ENCODE measurements at places on chromosomes 4 and X.

DNA sequence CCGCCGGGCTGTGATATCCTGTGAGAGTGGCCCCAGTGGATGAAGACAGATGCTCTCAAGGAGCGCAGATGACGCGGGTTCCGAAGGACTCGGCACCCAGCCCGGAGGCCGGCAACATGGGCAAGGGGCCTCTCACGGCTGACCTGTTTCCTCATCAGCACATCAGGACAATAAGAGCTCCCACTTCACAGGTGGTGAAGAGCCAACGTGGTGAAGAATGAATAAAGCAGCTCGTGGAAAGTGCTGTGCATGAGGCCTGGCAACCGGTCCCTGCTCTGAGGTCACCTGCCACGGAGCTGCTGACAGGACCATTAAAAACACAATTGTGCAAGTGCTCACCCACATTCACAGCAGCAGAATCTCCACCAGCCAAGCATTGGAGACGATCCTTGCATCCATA is 22.9 kb downstream of the ABLIM2 start:
- DNase-seq, result no peak

GRCh38 chrX:54825716-54826438 is 18.3 kb downstream of the MAGED2 start:
- peak; percentile 41 for DNase-seq

GRCh38 chr4:14749910-14750309 is 252.4 kb upstream of the CPEB2 start:
- peak; percentile 60 for DNase-seq

DNA sequence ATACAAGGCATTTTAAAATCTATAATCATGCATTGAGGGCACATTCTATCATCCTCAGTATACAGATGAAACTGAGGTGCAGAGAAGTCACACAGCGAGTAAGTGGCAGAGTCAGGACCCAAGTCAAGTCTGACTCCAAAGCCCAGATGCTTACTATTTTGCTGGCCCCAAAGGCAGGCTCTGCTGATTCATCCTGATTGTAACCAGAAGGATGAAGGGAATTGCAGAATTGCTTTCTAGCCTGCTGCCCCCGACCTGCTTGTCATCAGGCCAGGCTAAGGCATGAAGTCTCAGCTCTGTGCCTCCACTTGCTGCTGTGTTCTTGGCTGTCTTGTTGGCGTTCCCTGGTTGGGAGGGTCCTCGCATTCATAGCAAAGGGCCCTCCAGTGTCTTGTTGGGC is 62.7 kb downstream of the SLC9A6 start:
- DNase-seq, result peak; percentile 37

DNA sequence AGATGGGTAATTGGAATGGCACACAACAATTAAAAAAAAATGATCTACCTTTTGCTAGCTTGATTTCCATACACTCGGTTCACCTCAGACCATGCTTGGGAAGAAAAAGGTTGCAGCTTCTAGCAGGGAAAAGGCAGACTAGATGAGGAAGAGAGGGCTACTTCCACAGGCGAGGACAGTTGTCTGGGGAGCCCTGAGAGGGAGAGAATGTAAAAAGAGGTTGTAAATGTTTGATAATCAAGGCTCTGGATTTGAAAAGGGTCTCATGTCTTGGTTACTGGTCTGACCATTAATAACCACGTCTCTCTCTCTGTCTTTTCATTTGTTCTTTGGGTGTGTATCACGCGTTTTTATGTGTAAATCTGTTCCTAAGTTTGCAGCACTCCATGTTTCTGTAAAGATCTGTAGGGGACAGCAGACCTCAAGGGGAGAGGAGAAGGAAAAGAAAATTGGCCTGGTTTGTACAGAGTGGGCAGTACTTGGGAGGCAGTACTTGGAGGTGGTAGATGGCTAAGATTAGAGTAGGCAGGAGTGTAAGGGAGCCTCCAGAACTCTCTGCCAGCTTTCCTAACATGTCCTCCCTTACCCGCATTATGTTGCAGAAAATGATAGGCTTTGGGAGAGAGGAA is 750 bp downstream of the ARMCX5 start:
- peak; percentile 19 for DNase-seq

GRCh38 chr4:152679414-152680281 is at the start of gene TMEM154:
TSS of gene TMEM154 (minus strand) at chr4:152679997. CDS start at chr4:152679933, 64 bp downstream.
- DNase-seq, result peak; percentile 67

GRCh38 chr4:150371869-150372268 is 210.1 kb upstream of the MAB21L2 start:
- no peak for DNase-seq

GRCh38 chr4:48162162-48162561 is 28.1 kb upstream of the TXK start:
- peak; percentile 31 for DNase-seq

- peak; percentile 51 for DNase-seq
These were observed 18.4 kb downstream of the CT47B1 start for GRCh38 chrX:120857240-120857639.

GRCh38 chr4:148735432-148736155 is 293.4 kb upstream of the NR3C2 start:
- no peak for DNase-seq

- peak; percentile 1 for DNase-seq
These were observed 378.0 kb upstream of the DMD start for GRCh38 chrX:33589316-33589715.

GRCh38 chr4:124389591-124389990 is 322.9 kb downstream of the ANKRD50 start:
- DNase-seq, result peak; percentile 21

GRCh38 chr4:98930311-98930865 is 1.5 kb upstream of the EIF4E start:
- no peak for DNase-seq

DNA sequence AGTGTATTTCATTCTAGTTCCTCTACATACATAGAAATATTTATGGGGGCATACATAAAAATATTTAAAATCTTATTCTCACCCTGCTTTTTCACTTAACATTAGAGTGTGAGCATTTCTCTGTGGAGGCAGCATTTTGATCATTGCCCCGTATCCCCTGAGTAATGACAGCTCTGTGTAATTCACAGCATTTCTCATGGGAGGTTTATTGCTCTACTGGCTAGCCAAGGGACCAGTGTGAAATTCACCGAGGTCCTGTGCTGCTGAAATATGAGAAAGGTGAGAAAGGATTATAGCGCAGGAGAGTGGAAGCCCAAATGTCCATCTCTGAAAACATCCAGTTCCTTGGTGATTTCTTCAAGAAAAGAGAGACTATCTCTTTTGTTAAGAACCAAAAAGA is 22.9 kb downstream of the PDGFC start:
- no peak for DNase-seq

GRCh38 chr4:10011277-10011676 is 10.0 kb downstream of the SLC2A9 start:
- DNase-seq, result no peak

DNA sequence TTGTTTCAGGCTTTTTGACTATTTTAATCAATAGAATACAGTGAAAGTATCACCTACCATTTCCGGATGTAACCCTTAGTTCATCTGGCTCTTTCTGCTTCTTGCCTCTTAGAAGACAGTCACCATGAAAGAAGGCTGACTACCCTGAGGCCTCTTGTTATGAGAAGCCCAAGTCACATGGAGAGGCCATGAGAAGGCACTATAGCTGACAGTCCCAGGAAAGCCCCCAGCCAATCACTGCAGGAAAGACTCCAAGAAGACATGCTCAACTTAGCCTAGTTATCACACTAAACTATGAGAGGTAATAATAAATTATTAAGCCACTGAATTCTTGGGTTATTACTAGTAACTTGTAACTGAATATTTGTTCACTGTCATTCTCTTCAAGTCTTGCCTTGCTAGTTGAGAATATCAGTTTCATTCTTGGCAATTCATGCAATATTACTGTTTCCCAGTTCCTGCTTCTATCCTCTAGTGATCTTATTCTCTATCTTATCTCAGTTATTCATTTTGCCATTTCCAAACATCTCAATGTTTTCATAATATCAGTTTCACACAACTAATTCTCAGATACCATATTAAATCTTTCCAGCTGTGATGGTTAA is 57.1 kb upstream of the GUCY1A1 start:
- DNase-seq, result no peak

DNA sequence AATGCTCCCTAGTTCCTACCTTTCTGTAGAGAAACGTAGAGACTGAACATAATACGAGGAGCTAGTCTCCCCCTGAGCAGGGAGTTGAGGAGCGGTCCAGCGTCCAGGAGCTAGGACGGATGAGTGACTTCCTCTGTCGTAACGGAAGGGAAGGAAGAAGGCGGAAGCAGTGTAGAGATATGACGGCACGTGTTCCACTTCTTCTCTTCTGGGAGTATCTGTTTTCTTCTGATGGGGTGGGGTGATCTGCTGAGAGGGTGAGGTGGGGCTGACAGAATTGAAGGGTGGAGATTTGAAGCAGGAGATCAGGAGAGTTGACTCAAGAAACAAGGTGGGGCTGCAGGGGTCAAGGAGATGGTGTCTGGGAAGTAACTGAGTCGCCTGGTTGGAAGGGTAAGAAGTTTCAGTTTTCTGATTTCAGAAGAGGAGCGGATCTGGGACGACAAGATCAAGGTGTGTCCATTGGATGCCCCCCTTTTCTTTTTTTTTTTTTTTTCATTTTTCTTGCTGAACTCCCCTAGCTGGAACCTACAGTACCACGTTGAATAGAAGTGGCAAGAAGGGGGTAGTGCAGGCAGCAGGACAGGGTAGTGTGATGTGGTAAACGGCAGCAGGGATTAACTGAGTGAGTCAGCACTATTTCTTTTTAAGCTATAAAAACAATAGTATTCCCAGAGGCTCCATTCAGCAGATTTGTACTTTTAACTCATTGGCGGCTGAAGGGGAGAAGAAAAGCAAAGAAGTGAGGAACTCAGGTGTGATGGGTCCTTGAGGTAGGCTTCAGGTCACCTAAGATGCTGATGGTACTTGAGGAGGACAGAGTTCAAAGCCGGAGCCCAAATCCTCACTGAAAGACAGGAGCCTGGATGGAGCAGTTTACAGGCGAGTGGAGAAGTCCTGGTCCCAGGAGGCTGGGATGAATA is 50.8 kb upstream of the SETD7 start:
- peak; percentile 54 for DNase-seq

DNA sequence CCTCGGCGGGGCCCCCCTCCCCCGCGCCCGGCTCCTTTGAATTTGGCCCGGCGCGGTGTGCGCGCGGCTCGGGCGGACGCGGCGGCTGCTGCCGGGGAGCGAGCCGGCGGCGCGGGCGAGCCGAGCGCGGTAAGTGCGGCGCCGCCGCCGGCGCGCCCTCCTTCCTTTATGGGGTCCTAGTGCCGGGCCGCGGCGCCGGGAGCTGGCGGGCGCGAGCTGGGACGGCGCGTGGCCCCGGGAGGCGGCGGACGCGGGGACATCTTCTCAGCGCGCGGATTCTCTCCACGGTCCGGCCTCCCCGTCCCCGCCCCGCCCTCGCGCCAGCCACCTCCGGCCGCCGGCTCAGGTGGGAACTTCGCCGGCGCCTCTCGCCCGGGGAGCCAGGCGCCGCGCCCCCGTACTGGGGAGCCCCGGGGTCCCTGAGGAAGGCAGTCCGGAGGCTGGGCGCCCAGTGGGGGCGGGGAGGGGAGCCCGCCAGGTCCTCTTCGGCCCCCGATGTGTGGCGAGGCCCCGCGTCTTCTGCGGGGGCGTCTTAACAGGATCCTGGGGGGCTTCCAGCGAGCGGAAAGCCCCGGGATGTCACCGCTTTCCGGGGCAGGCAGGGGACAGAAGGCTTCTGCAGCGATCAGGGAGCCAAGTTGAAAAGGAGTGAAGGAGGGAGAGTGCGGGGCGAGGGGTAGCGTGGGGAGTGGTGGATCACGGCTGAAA is 98.4 kb upstream of the TENM3 start:
- no peak for DNase-seq

- DNase-seq, result peak; percentile 2
These were observed 62.5 kb upstream of the IRF2 start for GRCh38 chr4:184536881-184537248.

DNA sequence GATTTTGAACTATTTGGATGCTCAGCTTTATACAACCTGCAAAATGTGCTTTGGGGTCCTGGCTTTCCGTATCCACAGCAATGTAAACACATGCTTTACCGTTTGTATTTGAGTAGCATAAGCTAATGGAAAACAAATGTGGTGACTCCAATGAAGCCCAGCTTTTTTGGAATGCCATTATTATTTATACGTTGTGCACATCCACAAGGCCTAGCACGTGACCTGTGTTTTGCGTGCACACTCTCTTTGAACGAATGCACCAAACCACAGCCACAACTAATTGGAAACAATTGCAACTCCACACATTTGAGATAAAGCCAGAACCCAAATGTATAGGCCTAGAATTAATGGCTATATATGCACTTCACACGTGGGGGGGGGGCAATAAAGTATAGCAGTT is 189.5 kb upstream of the GPC4 start:
- no peak for DNase-seq

GRCh38 chrX:150879855-150880807 is 18.3 kb downstream of the CD99L2 start:
- no peak for DNase-seq

DNA sequence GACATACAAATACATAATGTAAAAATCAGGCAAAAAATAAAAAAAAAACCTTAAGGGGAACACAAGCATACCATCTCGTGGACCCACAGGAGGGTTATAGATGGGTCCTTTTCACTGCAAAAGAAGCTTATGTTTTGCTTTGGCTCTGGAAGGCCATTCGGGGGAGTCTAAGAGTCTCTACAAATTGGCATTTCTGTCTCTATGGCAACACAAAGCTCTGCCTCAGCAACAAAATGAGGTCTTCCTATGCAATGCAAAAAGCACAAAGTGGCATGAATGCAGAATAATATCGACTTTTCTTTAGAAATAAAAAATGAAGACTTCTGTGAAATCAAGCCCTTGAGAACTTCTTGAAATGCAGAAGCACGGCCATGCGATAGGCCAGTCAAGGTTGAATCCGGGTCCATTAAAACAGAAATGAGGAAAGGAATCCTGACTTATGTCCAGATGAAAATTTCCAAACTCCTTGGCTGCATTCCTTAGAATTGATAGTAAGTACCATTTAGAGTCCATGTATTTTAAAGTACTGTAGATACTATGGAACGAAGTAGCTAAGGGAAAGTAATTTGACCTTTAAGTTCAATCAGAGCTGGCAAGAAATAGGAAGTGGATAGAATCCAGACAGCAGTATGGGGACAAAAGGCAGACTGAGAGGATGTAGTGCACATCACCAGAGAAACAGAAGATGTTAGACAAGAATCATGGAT is 63.7 kb upstream of the PDLIM3 start:
- DNase-seq, result no peak

- peak; percentile 97 for DNase-seq
These were observed 287.8 kb downstream of the RAPGEF2 start for GRCh38 chr4:159390648-159391047.

DNA sequence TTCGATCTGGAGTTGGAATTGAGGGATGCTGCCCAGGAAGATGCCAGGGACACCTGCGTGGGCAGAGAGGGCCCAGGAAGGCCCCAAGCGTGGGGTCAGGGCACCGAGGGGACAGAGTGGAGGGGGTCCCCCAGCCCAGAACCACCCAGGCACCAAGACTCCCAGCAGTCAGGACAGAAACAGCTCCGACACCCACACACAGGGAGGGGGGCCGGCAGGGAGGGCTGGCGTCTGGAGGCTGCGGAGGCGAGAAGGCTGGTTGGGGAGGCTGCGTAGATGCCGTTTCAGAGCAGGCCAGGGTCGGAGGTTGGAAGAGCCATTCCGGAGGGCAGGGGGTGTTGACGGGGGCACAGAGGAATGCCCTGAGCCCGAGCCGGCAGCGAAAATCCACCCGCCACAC is 23.6 kb downstream of the ATP5ME start:
- DNase-seq, result no peak

Measured in PC-3 (cell line).